ENCODE measurements at places on chromosomes 16 and 17.

DNA sequence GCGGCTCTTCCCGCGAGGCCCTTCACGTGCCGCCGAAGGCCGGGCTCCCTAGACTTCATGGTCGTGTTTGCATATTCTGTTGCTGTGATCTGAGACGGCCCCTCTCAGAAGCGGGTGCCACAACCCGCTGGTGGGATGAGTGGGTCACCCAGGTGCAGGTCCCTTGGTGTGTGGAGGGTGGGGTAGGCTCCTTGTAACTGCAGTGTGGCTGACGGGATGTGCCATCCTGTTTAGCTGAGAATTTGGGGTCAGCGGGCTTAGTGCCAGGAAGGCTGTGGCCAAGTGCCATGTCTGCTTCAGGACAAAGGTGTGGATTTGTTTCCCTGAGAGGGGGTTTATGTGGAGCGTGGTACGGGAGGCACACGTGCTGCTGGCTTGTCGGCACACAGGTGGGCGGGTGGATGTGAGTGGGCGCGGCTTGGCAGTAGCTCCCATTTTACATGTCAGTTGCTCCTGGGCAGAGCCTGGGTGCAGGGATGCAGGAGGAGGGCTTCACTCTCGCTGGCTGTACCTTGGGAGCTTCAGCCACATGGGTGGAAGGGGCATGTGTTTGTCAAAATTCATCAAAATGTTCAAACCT, 9.2 kb upstream of the WFIKKN1 start:
- no peak for DNase-seq

DNA sequence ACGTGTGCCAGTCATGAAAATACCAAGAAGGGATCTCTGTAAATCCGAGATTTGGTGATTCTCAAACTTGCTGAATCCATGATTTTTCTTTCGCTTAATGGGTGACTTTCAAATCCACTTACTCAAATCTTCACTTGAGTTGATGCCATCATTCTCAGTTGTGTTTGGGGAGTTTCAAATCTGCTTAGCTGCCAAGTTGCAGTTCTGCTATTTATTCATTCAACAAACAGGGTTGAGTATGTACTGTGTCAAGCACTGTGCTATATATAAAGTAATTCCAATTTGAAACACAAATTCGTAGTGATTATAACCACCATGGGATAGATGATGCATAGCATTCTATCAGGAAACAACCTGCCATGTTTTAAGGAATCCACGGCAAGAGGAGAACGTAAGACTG, 394.3 kb downstream of the CDH13 start:
- no peak for DNase-seq

- DNase-seq: no peak
Observed at GRCh38 chr17:60594734-60595133, 5.3 kb upstream of the PPM1D start.

DNA sequence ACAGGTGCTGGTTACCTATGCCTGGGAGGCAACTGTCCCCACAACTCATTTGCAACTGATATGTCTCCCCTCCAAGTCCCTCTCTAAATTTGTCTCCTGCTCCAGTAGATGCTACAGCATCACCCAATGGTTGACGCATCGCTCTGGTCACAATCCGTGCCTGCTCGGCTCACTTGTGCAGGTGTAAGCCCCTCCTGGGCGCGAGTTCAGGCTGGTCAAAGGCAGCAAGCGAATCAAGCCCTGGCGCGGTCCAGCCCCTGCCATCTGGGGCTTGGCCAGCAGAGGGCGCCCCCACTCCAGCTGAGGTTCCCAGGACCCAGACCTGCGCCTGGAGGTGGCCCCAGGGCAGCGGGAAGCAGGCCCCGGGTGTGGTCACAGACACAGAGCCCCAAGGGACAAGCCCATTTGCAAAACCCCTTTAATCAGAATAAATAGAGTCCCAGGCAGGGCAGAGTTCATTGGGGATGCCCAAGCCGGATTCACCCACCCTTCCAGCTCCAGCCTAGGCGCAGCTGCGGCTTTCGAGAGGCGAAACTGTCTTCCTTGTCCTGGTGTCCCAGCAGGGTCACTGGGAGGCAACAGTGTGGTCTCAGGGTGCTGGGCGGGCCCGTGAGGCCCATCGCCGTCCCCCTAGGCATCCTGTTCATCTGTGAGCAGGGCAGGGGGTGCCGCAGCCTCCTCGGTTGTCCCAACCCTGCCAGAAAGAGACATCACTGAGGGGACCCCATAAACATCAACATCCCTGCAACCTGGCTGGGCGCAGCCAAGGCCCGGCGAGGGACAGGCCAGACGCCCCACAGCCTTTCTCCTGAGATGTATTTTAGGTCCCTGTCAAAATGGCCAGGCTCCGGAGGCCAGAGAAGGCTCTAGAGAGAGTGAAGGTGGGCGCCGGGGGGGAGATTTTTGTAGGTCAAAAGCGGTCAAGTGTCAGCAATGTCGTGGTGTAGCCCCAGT, 15.8 kb downstream of the TMC6 start:
- peak; percentile 80 for DNase-seq

GRCh38 chr16:1003391-1004347, 22.1 kb downstream of the SOX8 start:
- peak; percentile 16 for DNase-seq

- DNase-seq: no peak
Observed at GRCh38 chr16:67101311-67102082, 8.2 kb upstream of the PHAF1 start.

DNA sequence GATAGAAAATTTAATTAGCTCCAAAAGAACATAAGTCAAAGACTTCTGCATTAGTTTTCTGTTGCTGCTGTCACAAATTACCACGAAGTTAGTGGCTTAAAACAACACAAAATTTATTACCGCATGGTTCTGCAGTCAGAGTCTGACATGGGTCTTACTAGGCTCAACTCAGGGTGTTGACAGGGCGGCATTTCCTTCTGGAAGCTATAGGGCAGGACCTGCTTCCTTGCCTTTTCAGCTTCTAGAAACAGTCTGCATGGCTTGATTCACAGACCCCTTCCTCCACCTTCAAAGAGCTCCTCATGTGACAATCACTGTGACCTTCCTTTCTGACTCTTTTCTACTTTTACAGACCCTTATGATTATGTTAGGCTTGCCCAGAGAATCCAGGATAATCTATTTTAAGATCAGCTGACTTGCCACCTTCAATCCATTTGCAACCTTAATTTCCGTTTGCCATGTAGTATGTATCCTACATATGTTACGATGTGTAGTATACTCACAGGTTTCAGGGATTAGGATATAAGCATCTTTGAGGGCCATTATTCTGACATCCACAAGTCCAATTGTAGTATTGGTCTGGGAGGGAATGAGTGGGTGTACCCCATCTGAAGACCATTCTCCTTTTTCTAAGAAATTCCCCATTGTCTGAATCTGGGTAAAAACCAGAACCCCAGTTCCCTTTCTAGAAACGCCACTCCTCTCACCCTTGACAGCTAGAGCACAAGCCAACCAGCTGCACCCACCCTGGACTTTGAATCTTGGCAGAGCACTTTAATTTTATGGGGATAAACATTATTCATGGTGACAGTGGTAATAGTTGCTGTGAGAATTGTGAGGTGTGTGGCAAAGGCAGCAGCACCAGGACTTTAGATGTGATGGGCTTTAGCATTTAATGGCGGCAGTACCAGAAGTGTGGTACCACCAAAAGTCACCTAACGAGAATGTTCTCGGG, 265.5 kb downstream of the KCNJ2 start:
- DNase-seq: no peak

DNA sequence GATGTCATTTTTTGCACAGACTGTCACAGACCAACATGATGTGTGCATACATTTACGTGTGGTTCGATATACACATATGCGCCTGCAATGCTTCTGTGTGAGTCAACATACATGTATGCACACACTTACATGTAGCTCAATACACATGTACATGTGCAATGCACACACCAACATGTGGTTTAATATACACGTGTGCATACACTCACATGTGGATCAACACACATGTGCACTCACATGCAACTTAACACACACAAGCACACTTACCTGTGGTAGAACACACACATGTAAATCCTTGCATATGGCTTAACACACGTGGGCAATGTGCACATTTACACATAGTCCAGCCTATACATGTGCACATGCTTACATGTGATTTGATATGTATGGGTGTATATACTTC, 97.5 kb downstream of the CYLD start:
- no peak for DNase-seq

- DNase-seq: no peak
Observed at GRCh38 chr16:83851473-83851872, 43.7 kb downstream of the HSBP1 start.

DNA sequence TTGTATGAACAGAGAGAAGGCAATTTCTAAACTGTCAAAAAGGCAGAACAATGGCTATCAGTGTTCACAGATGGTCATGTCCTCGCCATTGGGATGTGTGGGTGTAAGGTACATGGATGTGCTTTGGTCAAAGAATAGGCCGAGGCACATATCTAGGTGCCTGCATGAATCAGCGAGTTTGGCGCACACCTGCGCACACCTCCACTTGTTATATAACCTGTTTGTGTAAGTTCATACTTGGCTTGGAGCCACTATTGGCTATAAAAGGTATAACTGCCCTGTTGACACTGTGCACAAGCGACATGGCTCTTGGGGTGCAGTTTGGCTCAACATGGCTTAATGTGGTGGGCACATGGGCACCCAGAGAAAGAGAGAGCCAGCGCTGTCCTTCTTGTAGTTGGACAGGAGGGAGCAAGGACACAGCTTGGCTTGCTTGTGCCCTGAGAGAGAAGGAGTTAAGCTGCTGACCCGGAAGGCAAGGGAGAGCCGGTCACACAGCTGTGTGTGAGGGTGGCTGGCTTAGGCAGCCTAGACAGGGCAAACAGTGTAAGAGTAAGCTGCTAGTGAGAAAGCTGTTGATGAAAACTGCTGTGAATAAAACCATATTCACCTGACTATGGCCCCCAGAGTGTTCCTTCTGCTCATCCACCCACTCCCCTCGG, 499.1 kb downstream of the KCNJ2 start:
- no peak for DNase-seq

- no peak for DNase-seq
Observed at GRCh38 chr17:81712468-81713003, 452 bp downstream of the SLC25A10 start.

- no peak for DNase-seq
Observed at GRCh38 chr17:13485327-13485726, 116.4 kb downstream of the HS3ST3A1 start.

DNA sequence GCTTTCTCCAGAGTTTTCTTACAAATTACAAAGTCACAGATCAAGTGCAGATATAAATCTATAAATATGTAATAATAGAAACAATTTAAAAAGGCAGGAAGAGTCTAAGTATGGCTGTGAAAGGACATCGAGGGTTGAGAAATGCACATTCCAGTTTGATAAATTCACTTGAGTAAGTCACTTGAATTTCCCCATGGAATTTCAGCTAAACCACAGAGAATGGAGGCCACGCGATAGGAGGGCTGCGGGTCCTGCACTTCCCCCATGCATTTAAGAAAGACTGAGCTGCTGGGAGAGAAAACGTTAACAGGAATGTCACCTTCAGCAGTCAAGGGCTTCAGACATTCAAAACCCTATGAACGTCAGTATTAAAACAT, 6.1 kb upstream of the MXRA7 start:
- no peak for DNase-seq

GRCh38 chr17:957856-958421, 21.6 kb downstream of the NXN start:
- DNase-seq: no peak

DNA sequence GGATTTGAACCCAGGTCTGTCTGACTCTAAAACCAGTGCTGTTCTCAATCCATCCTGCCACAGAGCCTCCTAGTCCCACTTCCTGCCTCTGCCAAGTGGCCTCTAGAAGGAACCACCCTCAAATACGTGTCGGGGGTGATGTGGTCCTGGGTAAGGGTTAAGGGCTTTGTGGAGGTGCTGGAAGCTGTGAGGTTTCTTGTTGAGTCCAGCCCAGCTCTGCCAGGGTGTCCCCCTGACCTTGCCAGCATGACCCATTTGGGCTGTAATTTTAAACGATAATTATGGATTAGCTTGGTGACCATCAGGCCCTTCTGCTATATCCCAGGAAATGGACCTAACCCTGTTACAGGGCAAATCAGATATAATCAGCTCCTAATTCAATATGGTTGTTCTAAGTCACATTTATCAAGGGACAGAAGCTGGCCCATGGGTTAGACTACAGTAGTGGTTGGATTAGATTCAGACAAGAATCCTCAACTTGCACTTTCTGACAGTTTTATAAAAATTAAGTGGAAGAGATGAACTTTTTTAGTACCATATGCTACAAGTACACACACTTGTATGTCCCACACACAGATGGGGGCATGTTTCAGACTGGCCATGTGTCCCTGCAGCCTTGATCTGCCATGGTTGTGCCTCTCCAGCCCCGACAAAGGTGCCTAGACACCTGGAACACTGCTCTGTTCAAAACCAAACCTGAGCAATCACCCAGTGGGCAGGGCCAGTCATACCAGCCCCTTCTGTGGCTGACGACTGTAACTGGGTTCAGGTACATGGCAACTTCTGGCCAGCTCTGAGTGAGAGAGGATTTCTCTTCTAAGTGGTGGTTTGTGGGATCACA, 48.0 kb downstream of the SMPD3 start:
- DNase-seq: no peak

DNA sequence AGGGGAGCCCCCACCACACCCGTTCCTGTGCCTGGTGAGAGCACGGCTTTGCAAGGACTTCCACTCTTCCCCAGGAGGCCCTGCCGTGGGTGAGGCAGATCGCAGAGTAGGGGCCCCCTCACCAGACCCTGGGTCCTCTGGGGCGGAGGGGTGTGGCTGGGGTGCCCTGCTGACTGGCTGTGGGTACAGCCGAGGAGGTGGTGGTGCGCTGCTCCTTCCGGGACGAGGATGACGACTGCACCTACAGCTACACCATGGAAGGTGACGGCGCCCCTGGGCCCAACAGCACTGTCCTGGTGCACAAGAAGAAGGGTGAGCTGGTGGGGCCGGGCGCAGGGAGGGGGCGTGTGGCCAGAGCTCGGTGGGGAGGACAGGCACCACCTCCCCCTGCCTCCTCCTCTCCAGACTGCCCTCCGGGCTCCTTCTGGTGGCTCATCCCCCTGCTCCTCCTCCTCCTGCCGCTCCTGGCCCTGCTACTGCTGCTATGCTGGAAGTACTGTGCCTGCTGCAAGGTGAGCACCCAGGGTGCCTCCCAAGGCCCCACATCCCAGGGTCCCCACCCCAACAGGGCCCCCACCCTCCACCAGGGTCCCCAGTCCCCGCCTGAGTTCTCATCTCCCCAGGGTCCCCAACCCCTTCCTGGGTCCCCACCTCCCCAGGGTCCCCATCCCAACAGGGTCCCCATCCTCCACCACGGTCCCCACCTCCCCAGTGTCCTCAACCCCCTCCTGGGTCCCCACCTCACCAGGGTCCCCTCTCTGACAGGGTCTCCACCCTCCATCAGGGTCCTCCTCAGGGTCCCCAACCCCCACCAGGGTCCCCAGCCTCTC, 16.1 kb downstream of the ITGB4 start:
- no peak for DNase-seq

- no peak for DNase-seq
Observed at GRCh38 chr17:69390795-69391501, 23.5 kb upstream of the MAP2K6 start.

All from CD4-positive, alpha-beta T cell treated with Interferon alpha-2 for 1 hour (primary cell).